ELF-1 (cell line): ENCODE measurements at places on chromosomes 2 and 18.
A peak's percentile ranks its signal among the peaks of the same experiment; 100 is the strongest.

GRCh38 chr2:237571551-237571950, 5.2 kb downstream of the PRLH start:
- DNase-seq, result no peak

DNA sequence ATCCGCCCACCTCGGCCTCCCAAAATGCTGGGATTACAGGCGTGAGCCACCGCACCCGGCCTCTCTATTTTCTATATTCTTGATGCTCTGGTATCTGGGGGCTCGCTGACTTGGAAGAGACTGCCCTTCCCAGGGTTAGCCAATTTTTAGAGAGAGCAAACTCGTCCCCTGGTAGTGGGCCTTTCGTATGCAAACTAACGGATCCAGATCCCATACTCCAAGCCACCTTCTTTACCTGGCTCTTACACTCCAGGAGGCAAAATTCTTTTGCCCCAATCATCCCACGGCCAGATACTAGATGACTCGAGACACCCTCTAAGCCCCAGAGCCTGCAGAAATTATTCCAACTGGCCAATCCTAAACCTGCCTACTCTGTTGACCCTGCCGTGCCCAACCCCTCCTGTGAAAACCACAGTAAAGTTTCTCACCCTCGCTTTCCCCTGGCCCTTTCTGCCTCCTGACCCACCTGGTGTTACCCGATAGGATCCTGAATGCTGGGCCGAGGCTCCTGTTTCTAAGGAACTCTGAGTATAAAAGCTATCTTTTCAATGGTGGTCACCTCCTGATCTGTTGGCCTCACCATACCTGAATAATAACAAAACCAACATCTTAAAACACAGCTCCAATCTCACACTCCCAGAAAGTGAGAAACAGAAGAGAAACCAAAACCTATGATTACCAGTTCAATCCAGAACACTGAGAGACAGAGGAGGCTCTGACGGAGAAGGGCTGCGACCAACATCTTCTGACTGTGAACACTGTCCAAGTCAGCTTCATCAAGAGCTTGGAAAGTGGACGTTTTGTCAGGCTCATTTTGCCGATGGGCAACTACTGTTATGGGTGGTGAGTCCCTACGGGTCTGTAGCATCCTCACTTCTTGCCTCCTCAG, 57.6 kb upstream of the ZNF532 start:
- no peak for DNase-seq

- DNase-seq, result no peak
These were observed 157.8 kb downstream of the LDLRAD4 start for GRCh38 chr18:13376298-13376840.

DNA sequence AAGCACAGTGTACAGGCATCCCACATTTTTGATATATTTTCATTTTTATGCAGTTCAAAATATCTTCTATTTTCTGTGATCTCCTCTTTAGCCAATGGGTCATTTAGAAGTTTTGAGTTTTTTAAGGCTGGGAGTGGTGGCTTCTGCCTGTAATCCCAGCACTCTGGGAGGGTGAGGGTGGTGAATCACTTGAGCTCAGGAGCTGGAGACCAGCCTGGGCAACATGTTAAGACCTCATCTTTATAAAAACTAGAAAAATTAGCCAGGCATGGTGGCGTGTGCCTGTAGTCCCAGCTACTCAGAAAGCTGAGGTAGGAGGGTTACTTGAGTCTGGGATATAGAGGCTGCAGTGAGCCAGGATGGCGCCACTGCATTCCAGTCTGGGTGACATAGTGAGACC, 17.8 kb downstream of the UBR3 start:
- no peak for DNase-seq

DNA sequence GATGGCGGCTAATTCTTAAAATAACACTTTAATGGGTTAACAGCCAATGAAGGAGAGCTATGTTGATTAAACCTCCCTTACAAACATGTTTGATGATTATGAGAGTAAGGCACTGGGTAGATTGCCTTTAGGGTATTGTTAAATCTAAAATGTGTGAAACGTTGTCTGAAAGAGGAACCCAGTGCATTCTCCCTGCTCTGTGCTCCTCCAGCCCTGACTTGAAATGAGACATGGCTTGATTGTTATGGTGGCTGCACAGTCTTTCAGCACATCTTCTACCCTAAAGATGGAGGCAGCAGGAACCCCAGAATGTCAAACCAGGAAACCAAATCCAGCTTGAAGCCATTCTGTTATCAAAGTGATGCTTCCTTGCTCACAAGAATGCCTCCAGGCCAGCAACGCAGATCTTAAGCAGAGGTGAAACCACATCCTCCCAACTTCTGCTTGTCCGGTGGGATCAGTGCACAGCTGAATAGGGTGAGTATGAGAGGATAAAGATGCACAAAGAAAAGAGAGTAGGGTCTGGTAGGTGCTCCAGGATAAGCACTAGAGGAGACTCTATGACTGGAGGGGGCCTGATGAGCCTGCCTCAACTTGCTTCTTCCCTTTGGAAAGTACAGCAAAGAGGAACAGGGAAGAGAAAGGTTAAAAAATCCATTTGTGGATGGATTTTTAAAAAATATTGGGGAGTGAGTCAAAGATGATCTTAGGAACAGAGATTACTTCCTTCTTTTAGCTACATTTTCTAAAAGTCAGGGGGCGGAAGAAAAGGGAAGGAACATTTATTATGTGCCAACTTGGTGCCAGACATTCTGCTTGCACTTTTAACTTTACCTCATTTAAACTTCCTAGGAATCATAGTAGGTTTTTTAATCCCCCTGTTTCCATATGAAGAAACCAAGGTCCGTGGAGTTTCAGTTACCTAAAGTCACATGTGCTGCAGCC, 523.0 kb downstream of the TXNL1 start:
- no peak for DNase-seq

GRCh38 chr2:97834610-97835009, 121.2 kb downstream of the ZAP70 start:
- no peak for DNase-seq

DNA sequence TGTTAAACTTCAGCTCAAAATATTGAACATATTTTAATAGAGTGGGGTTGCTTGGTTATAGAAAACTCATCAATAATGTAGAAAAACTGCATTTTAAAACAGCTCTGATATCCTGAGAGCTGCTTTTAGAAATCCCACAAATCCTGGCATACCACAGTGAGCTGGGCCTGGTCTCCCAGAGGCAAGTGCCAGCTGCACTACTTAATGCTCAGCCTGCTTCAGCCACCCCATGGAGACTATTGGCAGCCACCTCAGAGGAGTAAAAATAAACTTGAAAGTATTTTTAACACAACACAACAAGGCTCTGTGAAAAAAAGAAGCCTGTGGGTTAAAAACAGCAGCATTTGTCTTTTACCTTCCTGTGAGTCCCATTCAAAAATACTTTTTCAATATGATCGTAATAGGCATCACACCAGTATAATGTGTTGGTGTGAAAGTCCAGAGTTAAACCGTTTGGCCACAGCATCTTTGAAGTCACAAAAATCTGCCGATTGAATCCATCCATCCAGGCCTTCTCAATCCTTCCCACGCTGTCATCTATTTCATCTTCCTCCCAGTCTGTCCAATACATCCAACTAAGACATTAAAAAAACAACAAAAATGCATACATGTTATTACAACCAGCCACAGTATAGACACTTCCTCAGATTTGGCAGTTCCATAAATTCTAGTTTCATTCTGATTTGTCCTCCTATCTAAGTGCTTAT, 1115.3 kb downstream of the LRP1B start:
- no peak for DNase-seq

- DNase-seq, result peak; percentile 27
These were observed 50.9 kb downstream of the ADNP2 start for GRCh38 chr18:80159713-80160636.

- no peak for DNase-seq
These were observed 20.2 kb downstream of the INPP4A start for GRCh38 chr2:98464772-98465310.

GRCh38 chr2:224958462-224958857, 83.8 kb downstream of the DOCK10 start:
- DNase-seq, result no peak

DNA sequence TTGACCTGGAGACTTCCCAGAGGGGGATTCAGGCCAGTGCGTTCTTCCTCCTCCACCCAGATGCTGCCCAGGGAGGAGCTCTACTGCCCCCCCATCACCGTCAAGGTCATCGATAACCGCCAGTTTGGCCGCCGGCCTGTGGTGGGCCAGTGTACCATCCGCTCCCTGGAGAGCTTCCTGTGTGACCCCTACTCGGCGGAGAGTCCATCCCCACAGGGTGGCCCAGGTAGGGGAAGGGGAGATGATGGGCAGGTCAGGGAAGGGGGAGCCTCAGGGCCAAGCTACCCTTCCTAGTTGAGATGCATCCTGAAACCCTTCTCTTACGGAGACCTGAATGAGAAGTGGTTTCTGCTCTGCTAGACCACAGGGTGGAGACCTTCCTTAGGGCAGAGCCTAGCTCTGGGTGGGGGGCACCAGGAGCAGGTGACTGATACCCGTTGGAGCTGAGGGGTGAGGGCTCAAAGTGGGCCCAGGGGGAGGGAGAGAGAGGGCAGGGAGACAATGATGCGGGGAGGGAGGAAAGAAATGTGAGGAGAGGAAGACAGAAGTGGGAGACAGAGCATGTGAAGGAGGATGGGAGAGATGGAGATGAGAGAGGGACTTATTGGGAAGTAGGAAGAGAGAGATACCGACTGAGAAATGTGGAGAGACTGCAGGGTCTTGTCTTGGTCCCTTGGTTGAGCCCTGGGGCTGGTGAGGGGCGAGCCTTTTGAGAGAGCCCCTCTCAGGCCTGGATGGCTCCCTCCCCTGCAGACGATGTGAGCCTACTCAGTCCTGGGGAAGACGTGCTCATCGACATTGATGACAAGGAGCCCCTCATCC, 159.4 kb downstream of the DYSF start:
- no peak for DNase-seq
